ENCODE measurements at places on chromosomes 1 and 21.

DNA sequence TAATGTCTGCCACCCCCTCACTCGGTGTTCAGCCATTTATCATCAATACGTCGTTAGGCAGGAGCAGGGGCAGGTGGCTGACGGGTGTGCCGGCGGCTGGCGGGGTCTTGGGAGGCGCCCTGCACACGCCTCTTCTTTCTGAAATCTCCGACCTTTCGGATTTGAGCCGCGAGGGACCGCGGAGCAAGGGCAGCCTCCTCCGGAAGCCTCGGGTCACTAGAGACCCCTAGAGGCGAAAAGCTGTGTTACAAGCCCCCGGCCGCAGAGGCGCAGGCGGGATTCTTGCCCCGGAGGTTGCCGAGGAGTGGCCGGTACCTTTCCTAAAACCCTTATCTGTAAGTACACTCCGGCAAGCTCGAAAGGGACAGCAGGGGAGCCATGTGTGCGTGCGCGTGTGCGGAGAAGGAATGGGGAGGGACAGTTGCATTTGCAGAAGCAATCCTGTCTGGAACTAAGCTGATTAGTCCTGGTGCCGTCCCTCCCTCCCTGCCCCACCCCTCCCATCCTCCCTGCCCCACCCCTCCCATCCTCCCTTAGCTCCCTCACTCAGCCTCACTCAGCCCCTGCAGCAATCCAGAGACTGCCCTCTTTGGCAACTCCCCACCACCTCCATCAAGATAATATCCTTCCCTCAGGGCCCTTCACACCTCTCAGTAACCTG, 11.0 kb downstream of the BRINP2 start:
- DNase-seq, result peak; percentile 13

DNA sequence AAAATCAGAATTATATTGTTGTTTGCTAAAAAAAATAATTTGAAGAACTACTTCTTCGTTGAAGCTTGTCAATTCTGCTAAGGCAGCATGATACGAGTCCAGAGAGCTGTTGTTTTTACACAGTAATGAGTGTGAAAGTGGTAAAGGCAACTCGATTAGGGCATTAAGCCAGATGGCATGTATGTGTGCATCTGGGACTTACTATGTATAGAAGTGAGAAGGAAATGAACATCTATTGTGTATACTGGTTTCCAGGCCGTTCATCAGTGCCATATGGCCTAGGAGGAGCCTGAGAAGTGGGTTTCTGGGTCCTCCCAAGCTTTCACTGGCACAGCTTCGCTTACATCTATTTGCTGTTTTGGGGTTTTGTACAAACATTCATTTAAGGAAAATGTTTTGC, 5.7 kb downstream of the CTPS1 start:
- peak; percentile 92 for DNase-seq

DNA sequence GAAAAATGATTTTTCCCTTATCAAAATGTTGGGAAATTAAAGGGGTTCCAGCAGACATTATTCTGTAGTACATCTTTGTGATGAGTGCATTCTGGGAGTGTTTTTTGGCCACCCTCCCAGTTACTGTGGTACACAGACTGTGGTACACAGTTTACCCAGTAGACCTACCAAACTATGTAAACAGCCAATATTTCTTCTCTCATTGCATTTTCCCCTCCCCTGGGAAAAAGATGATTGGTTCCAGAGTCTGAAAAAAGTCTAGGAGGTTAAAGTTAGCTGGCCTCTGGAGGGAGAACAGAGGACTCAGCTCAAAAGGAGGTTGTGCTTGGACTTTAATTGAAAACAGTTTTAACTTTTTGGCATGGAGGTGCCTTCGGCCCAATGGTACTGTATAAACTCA, 42.5 kb downstream of the PGM1 start:
- DNase-seq, result no peak

DNA sequence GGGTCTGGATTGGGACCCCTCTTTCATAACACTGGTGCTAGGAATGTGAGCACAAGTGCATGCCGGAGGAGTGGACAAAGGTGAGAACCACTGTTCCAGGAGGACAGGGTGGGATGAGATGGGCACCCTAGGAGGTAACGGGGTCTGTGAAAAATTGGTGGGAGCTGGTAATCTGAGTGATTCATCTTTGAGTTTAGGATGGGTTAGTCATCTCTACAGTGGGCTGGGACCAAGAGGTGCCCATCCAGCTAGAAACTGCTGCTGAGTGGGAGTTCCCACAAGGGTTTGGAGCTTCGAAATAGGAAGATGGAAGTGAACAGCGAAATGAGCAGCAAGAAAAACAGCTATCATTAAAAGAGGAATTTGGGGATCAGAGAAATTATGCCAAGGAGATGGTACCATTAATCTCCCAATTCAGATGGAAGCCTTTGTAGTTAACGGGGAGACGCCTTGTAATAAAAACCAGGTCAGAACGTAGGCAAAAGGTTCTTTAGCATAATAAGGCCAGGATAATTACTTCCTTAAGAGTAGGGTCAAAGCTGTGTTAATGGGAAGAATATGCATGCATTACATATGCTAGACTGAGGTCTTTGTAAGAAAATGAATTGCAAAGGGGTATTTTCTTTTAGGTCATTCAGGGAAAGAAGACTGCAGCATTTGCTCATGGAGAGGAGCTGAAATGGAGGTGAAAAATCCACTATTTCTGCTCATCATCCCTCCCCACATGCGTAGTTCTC, 55.5 kb downstream of the OLFML3 start:
- no peak for DNase-seq

DNA sequence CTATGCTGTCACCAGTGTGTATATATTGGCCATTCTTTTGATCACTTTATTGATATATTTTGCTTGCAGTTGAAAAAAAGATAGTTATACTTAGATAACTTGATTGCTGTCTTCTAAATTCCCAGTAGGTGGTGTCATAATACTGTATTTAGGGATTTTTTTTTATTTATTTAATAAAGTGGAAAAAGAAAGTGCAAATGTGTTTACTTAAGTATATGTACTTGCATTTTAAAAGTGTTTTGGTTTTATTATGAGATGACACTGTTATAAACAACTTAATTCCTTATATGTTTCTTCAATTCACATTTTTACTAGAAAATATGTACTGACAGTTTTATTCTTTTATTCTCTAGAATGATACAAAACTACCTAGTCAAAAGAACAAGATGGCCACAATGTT, 164.8 kb downstream of the USP25 start:
- peak; percentile 24 for DNase-seq

- no peak for DNase-seq
These were observed 62.3 kb downstream of the DAB1 start for GRCh38 chr1:57361516-57361915.

DNA sequence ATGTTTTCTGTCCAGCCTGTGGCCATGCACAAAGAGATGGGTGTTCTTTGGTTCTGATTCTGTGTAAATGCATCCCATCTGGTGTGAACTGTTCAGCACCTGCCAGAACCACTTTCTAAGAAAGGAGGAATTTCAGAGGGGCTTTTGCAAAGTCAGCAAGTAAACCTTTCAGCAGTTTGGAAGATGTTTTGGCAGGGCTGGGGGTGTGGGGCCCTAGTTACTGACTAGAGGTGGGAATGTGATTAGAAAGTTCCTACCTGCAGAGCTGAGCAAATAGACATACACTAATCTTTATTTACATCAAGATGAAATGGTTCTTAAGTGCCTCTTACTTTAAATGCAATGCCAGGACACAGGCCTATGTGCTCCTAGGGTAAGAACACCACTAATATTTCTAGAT, 378.1 kb upstream of the USP24 start:
- DNase-seq, result no peak

DNA sequence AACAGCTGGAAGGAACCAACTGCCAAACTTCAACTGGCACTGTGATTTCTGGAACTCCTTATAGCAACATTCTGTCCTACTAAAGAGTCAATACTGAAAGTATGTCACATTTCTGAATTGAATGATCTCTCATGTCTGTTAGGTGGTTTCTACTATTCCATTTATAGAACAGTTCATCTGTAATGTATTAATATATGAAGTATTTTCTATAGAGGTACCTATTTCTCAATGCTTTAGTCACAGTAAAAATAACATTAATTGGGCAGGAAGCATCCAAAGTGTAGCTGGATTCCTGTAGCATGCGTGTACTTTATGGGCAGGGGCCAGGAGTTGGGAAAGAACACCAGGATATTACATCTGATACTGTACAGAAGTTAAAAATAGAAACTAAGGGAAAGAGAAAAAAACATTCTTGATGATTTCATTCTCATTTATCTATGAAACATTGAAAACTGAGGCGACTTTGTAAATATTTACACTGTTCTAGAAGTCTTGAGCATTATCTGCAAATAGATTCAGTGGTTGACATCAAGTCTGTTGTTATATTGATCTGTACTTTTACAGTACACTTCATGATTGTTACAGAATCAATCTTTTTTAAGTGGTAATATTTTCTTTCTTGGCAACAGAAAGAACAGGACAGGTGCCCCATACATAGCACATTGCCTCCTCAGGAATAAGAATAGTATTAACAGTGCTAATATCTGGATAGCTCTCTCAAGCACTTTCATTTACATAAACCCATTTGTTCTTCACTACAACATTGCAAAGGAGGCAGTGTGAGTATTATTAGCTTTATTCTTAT, 6.2 kb upstream of the ZNF281 start:
- DNase-seq, result no peak

DNA sequence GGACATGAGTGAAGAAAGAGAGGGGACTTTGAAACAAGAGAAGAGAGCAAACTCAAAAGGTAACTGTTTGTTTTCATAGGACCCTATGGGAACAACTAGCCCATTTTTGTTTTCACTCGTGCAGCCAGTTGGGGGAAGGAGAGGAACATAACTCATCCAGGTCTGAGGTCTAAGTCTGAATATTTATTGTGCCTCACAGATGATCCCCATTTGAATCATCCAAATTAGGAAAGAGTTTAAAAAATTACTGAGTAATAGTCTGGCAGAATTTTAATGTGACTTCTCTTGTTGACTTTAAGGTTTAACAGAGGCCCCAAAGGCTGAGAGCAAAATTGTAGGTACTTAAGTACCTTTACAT, 10.4 kb upstream of the TSPAN2 start:
- DNase-seq, result no peak

- DNase-seq, result no peak
These were observed 2.3 kb downstream of the EVA1C start for GRCh38 chr21:32414579-32415358.

GRCh38 chr1:7972285-7972684, 10.8 kb downstream of the PARK7 start:
- DNase-seq, result no peak

- DNase-seq, result no peak
These were observed 28.8 kb downstream of the SNAP47 start for GRCh38 chr1:227764019-227764391.

DNA sequence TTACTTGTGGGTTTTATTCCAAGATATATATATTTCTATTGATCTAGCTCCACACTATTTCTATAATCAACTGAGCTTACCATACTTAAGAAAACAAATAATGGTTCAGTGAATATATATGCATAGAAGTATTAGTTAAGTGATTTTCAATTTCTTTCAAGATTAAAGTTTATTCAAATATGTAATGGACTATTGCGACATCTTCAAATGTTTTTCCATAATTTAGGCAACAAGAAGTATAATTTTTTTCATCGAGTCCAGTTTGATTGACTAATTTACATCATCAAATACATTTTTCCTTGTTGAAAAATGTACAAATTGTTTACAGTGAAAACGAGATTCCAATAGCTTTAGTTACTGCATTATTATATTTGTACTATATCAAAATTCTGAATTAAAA, 528.6 kb downstream of the PTPRC start:
- no peak for DNase-seq
